ENCODE measurements at places on chromosomes 1 and 21.

- DNase-seq, result no peak
Observed at GRCh38 chr21:16073586-16073985, 343.8 kb downstream of the USP25 start.

DNA sequence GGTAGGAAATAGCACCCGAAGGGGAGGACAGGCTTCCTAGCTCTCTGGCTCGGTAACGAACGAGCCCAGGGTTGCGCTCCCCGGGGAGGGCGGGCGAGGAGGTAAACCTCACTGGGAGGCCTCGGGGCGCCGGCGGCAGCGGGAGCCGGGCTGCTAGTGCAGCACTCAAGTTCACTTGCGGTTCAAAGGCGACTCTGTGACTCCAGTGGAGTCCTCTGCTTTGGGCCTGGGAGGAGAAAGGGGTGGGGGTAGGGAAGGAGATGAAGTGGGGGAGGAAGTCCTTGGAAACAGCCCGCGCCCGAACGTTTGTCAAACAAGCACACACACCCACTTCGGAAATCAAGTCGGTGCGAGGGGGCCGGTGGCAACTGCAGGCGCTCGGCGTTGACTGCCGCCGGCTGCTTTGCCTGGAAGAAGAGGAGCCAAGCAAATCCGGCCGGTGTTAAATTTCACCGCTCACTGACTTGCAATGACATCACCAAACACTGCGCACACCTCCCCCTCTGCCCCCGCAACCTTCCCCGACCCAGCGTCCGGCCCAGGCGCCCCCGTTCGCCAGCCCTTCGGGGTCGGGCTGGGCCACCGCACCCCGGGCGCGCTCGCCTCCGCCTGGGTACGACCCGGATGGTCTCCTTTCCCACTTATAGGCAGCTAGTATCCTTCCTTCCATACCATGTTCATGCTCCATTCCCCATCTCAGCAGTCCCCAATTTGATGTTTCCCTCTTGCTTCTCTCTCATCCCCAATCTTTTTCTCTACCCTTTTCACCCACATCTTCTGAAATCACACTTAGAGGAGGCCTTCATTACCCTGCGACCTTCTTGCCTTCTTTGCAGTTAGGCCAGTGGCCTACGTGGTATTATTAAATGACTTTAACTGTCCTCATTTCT lies at the start of gene COL24A1:
TSS of gene COL24A1 (minus strand) at position 207 of the 890 bp plus-strand sequence. CDS start 376 bp downstream, outside the sequence.
- peak; percentile 32 for DNase-seq

GRCh38 chr1:155313261-155313660 lies 4.6 kb downstream of the FDPS start:
- no peak for DNase-seq

DNA sequence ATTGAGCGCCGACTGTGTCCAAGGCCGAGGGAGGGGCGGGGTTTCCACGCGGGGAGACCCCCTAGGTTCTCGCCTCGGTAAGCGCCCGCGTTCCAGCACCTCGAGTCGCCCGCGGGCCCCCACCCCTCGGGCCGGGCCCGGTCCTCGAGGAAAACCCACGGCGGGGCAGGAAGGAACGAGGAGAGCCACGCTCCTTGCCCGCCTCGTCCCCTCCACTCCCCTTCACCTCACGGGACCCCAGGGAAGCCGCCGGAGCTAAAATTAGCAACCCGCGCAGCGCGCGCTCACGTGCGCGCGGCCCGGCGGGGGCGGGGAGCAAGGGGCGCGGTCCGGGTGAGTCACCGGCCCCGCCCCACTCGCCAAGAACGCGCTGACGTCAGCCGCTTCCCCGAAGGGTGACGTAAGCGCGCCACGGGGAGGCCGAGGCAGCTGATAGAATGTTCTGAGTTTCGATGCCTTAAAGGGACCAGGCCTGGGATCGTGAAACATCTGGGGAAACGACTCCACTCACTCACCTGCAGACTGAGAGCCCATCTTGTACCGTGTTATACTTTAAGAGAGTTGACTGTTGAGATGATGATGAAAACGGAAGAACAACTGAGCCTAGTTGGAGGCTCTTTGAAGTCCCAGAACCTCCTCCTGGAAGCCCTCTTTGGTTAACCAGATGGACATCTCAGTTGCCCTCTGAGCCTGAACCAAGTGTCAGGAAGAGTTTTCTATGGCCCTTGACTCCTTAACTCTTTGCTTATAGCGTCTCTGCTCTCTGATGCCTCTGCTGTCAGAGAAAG lies 49.7 kb upstream of the ATF3 start:
- DNase-seq, result peak; percentile 91

DNA sequence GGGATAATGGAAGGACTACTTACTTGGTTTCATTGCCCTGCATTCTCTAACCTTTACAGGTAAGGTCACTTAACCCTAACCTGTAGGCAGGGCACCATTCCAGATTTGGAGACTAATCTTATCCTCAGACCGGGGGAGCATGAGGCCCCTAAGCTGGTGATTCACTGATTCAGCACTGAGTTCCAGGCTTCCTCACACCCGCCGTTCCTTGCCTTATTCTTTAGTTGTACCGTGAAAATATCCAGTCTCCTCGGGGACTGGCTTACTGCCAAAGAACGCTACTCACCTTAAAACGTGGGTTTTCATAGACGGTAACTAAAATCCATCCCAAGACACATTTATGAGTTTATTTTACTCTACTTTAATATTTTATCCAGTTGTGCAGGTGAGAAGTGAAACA lies 44.3 kb upstream of the COL24A1 start:
- no peak for DNase-seq

- DNase-seq, result no peak
Observed at GRCh38 chr21:29939924-29940275, at the start of gene GRIK1. Gene GRIK1 (minus strand): TSS chr21:29939996.

GRCh38 chr1:187840557-187840956 lies 1011.8 kb downstream of the PLA2G4A start:
- DNase-seq, result no peak

GRCh38 chr1:52460694-52461093 lies 56.3 kb downstream of the PRPF38A start:
- no peak for DNase-seq

DNA sequence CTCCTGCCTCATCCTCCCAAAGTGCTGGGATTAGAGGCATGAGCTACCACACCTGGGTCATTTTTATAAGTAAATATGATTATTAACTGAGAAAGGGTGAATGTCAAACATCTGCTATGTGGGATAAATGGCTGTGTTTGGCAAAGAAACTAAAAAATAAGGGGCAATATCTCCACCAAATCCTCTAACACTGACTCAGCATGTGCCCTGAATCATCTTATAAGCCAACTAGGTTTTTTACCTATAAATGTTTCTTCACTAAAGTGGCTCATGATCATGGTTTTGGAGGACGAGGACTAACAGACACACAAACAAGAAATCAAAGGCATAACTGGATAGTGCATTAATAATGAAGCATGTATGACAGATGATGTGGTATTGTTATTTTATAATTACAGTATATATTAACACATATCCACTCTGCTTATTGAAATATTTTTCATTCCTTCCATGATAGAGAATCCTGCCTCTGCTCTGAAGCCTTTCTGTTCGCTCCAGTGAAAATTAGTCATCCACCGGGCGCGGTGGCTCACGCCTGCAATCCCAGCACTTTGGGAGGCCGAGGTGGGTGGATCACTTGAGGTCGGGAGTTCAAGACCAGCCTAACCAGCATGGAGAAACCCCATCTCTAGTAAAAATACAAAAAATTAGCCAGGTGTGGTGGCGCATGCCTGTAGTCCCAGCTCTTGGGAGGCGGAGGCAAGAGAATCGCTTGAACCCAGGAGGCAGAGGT lies 11.7 kb upstream of the ARHGAP29 start:
- no peak for DNase-seq

DNA sequence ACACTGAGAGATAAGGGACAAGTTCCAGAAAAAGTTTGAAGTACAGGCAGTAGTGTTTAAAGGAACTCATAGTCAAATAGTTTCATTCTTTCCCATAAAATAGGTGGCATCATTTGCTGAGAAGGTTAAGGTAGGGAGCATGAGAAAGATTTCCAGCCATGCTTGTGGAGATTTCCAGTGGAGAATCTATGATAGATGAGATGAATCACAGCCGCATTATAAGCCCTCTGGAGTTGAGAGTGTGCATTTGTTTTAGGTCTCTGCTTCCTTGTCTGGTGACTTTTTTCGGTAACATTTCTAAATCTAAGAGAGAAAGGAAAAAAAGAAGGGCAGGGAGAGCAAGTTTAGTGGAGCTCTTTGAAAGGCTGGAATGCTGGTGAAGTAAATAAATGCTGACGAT lies 108.7 kb downstream of the DISP1 start:
- no peak for DNase-seq

DNA sequence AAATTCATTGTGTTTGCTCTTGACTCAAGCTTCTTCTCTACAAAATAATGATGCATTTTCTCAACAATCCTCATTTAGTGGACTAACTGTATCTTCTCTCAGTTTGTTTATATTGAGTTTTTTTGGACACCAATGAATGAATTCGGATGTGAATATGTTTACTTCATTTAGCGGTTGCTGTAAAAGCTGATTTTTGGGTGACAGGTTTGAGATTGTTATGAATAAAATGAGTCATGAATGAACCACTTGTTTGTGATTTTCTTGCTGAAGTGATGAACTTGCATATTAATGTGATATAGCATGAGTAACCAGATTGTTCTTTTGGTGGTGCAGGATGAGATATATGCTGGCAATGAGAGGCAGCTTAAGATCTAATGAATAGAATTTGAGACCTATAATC lies 3.1 kb downstream of the DNM3 start:
- no peak for DNase-seq

- DNase-seq, result no peak
Observed at GRCh38 chr21:33157303-33157702, 72.4 kb upstream of the IFNAR2 start.

- no peak for DNase-seq
Observed at GRCh38 chr21:17671733-17672132, 59.0 kb upstream of the BTG3 start.

- no peak for DNase-seq
Observed at GRCh38 chr1:22197644-22198043, 54.7 kb upstream of the WNT4 start.

- DNase-seq, result no peak
Observed at GRCh38 chr1:225026701-225027100, 97.2 kb downstream of the DNAH14 start.

- DNase-seq, result peak; percentile 3
Observed at GRCh38 chr1:1665815-1666251, 7.0 kb upstream of the CDK11B start.

GRCh38 chr1:159914252-159915018 lies 10.9 kb downstream of the TAGLN2 start:
- peak; percentile 49 for DNase-seq

GRCh38 chr1:93078203-93078602 lies 880 bp upstream of the MTF2 start:
- DNase-seq, result no peak

- DNase-seq, result peak; percentile 60
Observed at GRCh38 chr1:58782178-58783089, 1.4 kb downstream of the JUN start.

DNA sequence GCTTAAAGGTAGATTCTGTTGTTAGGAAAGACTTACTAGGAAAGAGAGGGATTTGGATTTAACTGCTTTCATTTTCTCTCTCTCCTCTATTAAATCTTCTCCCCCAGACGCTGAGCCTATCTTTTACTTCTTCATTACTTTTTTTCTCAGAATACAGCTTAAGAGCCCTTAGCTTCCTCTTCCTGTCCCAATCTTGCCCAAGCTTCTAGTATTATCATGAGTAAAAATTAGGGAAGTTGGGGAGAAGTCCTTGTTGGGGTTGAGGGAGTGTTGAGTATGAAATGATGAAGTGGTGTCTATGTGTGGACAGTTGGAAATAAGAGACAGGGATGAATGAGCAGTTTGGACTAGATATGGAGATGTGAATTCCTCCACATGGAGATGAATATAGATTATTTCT lies 35.0 kb downstream of the ACP6 start:
- DNase-seq, result no peak

DNA sequence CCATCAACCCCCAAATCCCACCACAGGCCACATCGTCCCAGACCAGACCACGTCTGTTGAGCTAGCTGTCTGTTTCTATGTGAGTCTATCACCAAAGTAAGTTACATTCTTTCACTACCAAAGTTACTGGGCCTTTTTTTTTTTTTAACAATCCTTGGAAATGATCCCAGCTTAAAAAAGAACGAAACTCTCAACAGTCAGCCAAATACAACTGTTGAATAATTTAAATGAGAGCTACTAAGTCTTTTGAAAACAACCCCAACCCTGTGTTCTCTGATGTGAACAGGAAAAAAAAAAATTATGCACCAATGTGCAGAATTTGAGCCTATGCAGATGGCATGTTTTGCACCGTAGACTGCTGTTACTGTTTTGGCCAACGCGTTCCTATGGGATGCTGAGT lies 134.0 kb upstream of the ETS2 start:
- no peak for DNase-seq

DNA sequence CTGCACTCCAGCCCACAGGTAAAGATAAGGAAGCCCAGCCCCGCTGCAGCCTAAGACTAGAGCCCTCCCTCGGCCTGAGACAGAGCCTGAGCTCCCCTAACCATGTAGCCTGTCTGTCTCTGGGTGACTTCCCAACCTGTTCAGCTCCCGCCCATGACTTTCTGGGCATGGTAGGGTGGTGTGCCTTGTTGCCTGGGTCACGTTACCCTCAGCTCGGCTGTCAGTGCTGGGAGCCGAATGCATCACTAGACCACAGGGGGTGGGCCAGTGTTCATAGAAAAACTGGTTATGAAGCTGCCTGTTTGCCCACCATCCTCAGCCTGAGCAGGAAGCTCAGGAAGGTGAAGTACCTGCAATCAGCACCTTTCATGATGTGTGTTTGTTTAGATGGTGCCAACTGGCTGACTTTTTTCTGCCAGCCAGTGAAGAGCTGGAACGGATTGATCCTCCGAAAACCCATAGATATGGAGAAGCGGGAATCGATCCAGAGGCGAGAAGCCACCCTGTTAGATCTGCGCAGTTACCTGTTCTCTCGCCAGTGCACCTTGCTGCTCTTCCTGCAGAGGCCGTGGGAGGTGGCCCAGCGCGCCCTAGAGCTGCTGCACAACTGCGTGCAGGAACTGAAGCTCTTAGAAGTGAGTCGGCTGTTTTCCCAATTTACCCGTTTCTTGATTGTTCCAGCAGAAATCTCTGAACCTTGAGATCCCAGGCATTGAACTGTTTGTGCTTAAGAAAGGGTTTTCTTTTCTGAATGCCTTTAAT lies 43.9 kb upstream of the PWP2 start:
- DNase-seq, result no peak

DNA sequence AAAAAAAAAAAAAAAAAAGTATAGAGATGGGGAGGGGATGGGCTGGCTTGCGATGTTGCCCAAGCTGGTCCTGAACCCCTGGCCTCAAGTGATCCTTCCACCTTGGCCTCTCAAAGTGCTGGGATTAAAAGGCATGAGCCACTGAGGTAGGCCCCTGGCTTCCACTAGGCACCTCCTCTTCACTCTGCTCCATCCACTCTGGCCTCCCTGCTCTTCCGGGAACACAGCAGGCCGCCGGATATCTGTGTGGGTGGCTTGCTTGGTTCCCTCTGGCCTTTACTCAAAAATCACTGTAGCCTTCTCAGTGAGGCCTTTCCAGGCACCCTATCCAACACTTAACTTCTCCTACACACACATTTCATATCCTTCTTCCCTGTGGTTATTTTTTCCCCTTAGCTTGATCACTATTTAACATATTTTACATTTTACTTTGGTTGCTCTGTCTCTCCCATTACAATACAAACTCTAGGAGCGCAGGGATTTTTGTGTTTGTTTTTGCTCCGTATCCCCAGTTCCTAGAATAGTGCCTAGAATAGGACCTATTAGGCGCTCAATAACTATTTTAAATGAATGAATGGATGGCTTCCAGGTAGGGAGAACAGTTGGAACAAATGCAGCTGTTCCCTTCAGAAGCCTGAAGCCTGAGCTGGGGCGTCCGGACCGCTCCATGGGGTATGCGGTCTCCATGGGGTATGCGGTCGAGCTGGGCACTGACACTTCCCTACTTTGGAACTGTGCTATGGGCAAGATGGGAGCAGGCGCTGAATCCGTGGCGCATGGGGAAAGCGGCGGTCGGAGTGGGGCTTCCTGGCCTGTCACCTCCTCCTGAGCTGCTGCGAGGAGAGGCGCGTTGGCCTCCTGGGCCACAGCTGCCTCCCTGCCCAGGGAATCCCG lies 46.7 kb downstream of the H3-3A start:
- DNase-seq, result no peak
